ENCODE measurements at places on chromosomes 1 and 21. TPM values are rescaled to one million over a fixed set of nuclear protein-coding genes. Genes with fewer than 3 reads are reported as not detected.

Gene CPTP
- total RNA-seq: 22.4 TPM

- peak; percentile 13 for DNase-seq
Observed at GRCh38 chr1:16905868-16906702, 10.3 kb downstream of the RNU1-2 start.

Gene EPS8L3
- total RNA-seq: not detected

DNA sequence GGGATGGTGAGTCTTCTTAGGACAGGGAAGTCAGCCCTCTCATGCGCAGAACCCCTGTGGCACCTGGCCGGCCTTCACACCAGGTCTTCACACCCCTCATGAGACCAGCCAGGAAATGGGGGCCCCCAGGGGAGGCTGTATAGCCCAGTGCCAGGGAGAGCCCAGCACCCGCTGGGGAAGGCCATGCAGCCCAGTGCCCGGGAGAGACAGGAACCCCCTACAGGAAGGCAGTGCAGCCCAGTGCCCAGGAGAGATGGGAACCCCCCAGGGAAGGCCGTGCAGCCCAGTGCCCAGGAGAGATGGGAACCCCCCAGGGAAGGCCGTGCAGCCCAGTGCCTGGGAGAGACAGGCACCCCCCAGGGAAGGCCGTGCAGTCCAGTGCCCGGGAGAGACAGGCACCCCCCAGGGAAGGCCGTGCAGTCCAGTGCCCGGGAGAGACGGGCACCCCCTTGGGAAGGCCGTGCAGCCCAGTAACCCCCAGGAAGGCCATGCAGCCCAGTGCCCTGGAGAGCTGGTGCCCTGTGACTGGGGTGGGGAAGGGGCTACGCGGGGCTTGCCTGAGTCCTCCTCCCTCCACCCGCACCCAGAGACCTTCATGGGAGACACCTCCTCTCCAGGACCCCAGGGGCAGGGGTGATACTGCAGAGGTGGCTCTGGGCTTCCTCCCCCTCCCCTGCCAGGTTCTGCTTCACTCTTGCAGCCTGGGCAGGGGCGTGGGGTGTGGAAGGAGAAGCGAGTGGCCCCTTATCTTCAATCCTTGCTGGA lies 110.5 kb upstream of the COL6A1 start:
- DNase-seq: no peak

Gene GPR89A
- 120 TPM for total RNA-seq

Gene VSIG8
- not detected for total RNA-seq

DNA sequence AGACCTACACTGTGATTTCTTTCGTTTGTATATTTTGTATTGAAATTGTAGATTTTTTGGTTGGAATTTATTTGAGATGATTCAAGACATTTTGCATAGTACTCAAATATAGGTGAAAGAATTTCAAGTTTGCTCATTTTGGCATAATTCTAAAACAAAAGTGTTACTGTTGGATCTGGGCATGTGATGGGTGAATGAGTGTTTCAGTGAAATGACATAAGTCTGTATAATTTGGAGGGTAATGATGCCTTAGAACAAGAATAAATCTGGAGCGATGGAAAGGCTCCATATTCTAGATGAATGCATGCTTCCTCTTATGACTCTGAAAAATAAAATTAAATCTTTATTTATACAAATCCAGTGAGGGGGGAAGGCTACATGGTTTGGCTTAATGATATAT lies 41.0 kb downstream of the NFIA start:
- DNase-seq: no peak

- DNase-seq: no peak
Observed at GRCh38 chr1:153848805-153849204, 73.6 kb downstream of the SLC27A3 start.

- no peak for DNase-seq
Observed at GRCh38 chr1:85282424-85282823, 6.0 kb upstream of the BCL10 start.

Gene S100A14
- total RNA-seq: not detected

Gene GJA9
- not detected for total RNA-seq

Gene NBPF4
- not detected for total RNA-seq

GRCh38 chr1:63912643-63913042 lies 138.8 kb downstream of the ROR1 start:
- no peak for DNase-seq

DNA sequence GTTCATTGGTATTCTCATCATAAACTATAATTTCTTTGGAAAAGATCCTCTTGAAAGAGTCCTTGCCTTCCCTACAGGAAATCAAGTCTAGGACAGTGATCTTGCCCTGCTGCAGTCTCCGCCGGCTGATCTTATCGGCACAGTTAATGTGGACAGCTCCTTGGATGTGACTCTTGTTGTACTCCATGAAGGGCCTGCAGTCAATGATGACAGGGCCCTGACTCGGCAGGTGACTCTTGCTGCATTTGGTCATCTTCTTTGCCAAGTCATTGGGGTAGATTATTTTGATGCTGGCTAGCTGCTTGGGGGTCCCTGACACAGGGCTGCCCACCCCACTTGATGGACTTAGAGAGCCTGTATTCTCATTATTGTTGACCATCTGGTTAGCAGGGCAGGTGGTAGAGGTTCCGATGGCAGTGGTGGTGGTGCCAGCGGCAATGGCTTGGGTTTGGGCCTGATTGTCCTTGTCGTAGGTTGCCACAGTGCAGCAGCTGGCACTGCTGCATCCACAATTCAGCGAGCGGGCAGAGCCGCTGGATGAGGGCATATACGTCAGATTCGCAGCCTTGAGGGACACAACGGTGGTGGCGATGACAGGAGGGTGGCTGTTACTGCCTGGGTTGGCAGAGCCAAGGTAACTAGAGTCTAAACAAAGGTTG lies 2.7 kb downstream of the DUSP10 start:
- peak; percentile 23 for DNase-seq

DNA sequence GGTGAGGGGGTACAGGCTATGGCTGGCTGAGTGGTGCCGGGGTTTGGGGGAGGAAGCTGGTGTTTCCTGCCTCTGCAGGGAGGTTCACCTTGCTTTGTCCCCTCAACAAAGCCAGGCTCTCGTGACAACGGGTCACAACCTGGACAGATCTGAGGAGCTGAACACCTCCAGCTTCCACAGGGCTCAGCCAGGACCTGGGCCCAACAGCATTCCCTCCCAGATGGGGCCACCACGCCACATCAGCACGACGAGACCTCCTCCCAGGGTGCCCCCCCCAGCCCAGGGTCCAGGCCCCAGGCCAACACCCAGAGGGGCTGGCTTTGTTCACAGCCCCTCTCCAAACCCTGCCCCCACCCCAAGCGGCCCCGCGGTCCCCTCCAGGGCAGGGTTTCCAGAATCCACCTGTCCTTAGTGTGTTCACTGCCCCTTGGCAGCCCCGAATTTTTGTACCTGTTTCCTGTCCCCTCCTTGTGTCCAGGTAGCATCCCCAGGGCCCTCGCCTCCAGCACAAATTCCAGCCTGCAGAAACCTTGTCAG lies 34.7 kb downstream of the UBE2G2 start:
- no peak for DNase-seq

Gene HSF2BP
- 4.7 TPM for total RNA-seq

DNA sequence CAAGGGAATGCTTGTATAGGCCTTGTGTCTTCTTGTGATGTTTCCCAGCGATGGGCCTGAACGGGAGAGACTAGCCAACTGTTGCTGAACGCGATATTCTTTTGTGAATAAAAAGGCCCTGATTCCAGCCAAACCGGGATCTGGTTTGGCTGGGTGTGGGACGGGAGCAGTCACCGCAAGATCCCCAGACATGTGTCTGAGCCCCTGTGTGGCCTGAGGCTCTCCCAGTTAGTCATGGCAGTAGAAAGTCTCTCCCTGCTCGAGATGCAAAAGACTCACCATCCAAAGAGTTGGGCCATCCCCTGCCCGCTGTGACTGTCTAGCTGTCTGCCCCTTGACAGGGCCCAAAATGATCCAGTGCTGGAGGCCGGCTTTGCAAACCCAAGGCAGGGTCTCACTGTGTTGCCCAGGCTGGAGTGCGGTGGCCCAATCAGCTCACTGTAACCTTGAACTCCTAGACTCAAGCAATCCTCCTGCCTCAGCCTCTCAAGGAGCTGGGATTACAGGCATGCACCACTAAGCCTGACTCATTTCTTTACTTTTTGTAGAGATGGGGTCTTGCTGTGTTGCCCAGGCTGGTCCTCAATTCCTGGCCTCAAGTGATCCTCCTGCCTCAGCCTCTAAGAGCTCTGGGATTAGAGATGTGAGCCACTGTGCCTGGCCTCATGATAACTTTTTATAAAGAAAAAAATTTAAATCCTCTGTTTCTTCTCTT lies 56.4 kb downstream of the KIF26B start:
- DNase-seq: no peak

DNA sequence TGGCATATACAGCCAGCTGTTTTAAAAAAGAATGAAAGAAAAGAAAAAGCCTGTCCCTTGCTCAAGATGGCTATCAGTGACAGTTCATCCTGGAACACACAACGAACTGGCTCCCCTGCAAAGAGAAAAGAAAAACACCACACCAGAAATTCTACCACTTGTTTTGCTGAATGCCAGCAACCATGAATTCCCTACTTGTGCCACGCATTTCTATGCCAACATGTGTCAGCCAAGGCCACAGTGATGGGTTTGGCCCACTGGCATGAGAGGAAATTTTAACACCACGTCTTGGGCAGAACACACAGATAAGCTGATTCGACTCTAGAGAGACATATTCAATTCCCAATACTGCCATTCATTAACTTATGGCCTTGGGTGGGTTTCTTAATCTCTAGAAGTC lies 64.0 kb downstream of the CAPZB start:
- DNase-seq: no peak

DNA sequence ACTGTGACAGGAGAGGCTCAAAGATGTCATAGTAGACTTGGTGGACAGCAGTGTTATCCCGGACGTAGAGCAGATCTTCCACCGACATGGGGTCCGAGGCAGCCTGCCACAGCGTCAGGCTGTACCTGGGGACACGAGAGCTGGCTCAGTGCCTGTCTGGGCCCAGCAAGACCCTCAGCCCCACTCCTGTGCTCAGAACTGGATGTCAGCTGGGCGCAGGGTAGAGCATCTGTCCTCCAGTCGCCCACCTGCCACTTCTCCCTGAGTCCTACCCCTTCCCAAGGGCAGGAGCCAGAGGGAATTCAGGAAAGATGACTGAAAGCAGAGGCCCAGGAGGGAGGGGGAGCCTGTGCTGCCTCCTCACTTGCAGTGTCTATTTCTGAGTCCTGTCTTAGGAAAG lies 11.7 kb downstream of the FAM151A start:
- DNase-seq: no peak

DNA sequence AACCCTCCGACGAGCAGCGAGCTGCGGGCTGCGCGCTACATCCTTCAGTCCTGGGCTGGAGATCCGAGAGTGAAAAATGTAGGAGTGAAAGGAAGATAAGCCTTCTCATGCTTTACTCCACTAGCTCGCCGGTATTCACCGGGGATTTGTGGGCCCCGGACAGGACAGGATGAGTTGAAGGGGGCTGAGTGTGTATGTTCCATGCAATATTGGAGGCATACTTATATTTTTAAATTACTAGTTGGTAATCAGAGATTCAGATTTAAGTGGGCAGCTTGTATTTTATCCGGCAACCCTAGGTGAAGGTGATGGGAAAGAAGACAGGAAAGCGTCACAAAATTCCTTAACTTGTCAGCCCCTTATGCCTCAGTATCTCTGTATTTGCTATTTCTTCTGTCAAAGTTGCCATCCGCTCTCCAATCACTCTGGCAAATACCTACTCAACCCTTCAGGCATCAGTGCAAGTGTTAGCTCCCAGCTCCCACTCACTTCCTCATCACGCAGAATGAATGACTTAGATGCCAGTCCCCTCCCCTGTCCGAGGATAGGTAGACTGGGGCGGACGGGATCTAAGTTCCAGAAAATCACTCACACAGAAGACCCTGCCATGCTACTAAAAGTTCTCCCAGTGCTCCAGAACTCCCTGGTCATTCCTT lies 503 bp upstream of the PIGM start:
- DNase-seq: peak; percentile 30

GRCh38 chr1:54579337-54579781 lies 31.3 kb downstream of the ACOT11 start:
- DNase-seq: no peak

GRCh38 chr1:155037043-155037442 lies 3.4 kb downstream of the DCST1 start:
- no peak for DNase-seq

Gene SLC1A7
- not detected for total RNA-seq

- peak; percentile 90 for DNase-seq
Observed at GRCh38 chr1:6743189-6744101, 41.8 kb upstream of the CAMTA1 start.

Gene CYP4A11
- not detected for total RNA-seq

- peak; percentile 45 for DNase-seq
Observed at GRCh38 chr1:63322944-63323864, 837 bp downstream of the FOXD3 start.

GRCh38 chr1:226630592-226630991 lies 82.0 kb downstream of the STUM start:
- no peak for DNase-seq

DNA sequence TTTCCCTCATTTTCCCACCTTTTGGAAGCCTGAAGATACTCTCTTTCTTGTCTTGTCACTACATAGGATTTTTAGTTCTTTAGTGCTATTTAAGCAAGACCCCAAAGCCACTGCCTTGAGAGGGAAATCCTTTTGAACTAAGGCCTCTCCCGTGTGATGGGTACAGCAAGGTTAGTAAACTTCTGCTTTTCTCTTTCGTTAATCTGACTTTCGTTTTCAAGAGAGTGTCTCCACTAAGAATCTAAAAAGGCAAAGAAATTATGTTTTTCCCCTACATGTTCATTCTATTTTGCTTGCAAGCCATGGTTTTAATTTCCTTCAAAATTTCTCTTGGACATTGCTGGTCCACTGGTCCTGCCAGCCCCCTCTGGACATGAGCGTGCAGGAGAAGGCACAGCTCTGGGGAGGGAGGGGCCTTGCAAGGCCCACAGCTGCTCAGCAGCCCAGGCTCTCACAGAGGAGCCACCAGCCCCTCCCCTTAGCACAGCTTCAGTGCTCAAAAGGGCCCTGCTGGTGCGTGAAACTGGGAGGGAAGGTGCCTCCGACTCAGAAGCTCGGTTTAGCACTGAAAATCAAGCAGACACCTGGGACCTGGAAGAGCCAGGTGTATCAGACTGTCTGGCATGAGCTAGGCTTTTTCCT lies 210.9 kb upstream of the GALNT2 start:
- peak; percentile 25 for DNase-seq

DNA sequence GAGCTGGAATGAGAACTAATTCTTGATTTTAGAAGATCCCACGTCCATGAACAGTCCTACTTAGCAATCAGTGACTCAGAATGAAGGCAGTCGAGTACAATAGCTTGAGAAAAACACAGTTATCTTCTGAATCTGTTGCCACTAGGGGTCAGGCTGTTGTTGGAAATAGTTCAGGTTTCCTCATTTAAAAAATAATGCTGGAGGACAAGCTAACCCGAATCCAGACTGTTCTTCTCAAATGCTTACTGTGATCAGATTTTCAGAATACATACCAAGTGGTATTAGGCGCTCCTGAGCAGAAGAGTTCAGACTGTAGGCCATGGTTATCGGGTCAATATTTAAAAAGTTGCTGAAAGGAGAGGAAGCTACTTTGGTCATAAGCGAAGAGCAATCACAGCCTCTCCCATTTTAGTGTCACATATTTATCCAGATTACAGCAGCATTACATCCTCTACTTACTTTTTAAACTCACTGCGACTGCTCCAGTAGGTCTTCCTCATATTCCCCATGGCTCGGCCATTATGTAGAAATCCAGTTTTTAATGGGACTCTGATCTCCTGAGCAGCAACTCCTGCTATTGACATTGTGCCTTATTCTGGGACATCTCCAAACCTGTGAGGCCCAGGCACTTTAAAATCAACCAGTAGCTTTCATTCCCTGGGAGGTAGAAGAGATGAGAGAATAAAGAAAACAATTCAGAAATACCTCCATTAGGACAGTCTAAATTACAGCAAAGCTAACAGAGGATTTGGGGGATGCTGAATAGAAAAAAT lies 10.9 kb downstream of the ERRFI1 start:
- DNase-seq: peak; percentile 87

Gene CNR2
- total RNA-seq: not detected

Gene BSND
- total RNA-seq: not detected

Data from M059J (cell line).